ENCODE measurements at places on chromosomes 12 and 14.

DNA sequence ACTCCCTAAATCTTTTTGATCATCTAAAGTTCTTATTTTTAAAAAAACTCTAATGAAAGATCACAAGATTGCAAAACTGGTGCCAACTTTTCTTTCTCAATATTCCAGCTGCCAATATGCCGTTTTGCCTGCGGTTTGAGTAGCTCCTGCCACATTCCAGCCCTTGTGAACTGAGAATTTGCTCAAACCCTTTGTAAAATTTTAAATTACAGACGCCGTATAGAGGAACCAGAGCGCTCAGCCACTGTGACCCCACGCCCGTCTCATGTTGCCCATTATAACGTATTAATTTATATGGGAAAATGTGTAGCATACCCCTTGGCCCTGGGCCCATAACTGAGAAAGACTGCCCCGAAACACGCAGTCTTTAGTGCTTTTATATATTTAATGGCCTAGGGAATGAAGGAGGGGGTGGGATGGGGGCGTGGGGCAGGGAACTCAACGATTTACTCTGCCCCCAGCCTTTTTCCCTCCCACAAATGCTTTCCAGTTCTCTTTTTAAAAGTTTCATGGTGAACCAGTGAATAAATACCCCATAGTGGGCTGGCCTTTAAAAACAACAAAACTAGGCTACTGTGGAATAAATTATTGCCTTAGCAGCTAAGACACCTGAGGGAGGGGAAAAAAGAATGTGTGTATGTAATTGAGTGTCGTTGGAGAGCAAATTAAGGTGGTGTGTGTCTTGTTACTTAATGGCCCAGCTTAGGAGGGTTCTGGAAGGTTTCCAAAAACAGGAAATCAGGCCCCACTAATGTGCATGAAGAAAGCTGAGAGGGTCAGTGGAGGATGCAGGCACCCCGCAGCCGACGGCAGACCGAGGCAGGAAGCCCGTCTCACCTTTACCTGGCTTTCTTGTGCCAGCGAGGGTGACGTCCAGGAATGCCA, 45.7 kb upstream of the RFLNA start:
- no peak for DNase-seq

- no peak for DNase-seq
These were observed 5.2 kb downstream of the ANO4 start for GRCh38 chr12:100799770-100800169.

DNA sequence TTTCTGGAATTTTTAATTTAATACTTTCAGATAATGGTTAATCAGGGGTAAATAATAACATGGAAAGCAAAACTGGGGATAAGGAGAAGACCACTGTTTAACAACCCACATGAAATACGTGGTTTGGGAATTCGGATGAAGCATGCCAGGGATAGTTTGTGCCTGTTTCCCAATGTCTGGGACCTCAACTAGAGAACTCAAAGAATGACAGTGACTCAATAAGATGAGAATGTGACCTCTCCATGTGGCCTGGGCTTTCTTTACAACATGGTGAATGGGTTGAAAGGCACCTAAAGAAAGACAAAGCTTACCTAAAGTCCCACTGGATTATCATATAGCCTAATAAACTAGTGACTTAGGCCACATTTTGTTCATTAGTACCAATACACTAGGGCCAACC, 460.3 kb upstream of the LRFN5 start:
- DNase-seq, result no peak

DNA sequence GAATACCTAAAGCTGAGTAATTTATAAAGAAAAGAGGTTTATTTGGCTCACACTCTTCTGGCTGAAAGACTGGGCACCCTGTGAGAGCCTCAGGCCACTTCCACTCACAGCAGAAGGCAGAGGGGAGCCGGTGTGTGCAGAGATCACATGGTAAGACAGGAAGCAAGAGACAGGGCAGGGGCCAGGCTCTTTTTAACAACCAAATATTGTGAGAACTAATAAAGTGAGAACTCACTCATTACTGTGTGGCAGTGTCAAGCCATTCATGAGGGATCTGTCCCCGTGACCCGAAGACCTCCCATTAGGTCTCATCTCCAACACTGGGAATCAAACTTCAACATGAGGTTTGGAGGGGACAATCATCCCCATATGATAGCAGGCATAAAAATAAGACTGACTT, 180.8 kb upstream of the DIO3 start:
- DNase-seq, result no peak

DNA sequence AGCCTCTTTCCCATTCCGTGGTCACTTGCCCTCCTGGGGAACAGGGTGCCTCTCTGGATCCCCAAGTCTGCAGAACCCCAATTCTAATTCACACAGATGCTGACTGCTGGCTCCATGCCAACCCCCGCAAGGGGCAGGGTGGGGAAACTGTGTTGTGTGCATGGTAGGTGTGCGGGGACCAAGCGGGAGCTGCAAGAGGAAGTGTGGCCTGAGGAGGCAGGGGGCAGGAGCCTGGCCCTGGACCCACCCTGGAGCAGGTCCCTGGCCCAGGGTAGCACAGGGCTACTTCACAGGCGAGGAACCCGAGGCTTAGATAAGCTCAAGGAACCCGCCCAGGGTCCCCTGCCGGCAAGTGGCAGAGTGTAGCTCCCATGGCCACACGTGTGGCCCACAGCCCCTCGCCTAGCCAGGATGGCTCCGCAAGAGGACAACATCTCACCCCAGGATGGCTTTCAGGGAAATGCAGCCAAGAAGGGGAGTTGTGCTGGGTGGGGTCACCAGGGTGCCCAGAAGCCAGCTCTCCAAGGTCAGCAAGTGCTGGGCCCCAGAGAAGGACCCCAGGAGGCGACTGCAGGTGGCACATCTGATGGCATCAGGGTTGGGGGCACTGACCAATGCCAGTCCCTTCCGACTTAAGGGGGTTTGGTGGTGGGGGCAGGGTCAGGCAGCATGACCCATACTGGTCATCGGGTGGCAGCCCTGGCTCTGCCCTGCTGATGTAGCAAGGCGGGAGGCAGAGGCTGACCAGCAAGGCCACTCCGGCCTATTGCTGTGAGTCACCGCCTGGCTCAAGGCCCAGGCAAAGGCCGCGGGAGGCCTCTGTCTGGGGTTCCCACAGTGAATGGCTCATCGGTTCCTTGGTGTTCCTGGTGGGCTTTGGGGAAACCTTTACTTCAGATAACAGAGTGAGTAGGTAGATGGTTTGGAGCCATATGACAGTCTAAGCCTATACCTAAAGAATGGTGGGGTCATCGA, 37.3 kb upstream of the EML1 start:
- no peak for DNase-seq

GRCh38 chr14:97490521-97491070, 693.4 kb downstream of the VRK1 start:
- no peak for DNase-seq

GRCh38 chr14:75499084-75499875, 23.0 kb upstream of the BATF start:
- no peak for DNase-seq

DNA sequence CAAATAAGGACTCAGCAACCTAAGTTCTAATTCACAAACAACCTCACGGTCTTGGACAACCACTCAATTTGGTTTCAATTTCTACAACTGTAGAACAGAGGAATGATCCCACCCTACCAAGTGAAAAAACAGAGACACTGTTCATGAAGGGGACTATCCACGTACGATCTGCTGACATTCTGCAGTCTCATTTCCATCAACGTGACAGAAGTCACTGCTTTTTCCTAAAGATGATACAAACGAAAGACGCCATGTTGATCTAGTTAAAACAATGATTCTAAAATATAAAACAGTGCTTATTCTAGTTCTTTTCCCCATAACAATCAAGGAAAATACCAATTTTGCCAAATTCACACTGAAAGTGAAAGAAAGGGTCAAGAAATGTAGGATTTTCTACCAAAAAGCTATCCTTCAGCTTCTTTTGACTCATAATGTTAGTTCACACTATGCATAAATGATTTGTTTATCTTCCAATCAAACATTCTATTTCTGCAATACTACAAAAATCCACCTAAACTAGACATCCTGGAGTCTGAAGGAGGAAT, 38.1 kb downstream of the CORO1C start:
- no peak for DNase-seq
